ENCODE measurements at places on chromosomes 6 and 20.

- no peak for DNase-seq
Observed at GRCh38 chr6:23086100-23086499, 516.7 kb downstream of the HDGFL1 start.

GRCh38 chr20:63333241-63333836 is 27.8 kb downstream of the CHRNA4 start:
- DNase-seq, result no peak

GRCh38 chr6:112113431-112113830 is 26.0 kb downstream of the FAM229B start:
- no peak for DNase-seq

- no peak for DNase-seq
Observed at GRCh38 chr20:58697867-58698703, 5.5 kb downstream of the NPEPL1 start.

- no peak for DNase-seq
Observed at GRCh38 chr6:166556863-166557322, 29.6 kb downstream of the RAMACL start.

GRCh38 chr20:43398676-43399324 is 58.9 kb upstream of the SRSF6 start:
- no peak for DNase-seq

Measured in stimulated activated CD4-positive, alpha-beta T cell treated with anti-CD3 and anti-CD28 coated beads, Interleukin-12 subunit alpha, Interleukin-12 subunit beta, amount 100 ng/mL, for 48 hours (primary cell).